ENCODE measurements at places on chromosomes 3 and 15.

DNA sequence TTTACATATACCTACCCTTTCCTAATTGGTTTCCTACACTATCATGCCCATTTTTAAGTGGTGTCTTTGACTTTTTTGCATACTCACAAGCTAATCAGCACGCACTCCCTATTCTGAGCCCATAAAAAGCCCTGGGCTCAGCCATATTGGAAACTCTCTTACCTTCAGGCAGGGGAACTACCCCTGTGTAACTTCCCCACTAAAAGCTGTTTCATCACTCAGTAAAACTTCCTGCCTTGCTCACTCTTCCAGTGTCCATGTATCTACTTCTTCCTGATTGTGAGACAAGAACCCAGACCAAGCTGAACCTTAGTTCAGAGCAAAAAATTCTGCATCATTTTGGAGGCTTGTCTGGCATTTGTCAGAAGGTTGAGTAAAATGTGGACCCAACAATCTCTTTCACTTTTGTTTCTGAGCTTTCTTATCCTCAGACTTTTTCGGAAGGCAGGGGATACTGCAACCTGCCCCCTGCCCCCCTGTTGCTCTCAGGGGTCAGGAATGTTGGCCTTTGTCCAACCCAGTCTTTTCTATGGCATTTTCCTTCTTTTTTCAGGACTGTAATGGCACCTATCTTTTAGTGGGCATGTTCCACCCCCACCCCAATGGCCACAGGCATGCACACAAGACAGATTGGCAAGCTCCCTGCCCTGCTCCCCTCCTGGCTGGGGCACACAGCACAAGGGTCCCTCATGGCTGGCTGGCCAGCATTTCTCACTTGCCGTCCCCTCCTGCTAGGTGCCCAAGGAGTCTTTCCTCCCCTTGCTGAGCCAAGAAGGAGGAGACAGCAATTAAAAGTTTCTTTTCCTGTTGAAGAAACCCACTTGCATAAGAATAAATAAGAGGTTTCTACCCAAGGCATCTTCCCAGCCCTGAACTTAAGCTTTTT lies 26.3 kb upstream of the TMEM45A start:
- DNase-seq = no peak

GRCh38 chr3:73030073-73030597 lies 31.3 kb upstream of the EBLN2 start:
- no peak for DNase-seq

DNA sequence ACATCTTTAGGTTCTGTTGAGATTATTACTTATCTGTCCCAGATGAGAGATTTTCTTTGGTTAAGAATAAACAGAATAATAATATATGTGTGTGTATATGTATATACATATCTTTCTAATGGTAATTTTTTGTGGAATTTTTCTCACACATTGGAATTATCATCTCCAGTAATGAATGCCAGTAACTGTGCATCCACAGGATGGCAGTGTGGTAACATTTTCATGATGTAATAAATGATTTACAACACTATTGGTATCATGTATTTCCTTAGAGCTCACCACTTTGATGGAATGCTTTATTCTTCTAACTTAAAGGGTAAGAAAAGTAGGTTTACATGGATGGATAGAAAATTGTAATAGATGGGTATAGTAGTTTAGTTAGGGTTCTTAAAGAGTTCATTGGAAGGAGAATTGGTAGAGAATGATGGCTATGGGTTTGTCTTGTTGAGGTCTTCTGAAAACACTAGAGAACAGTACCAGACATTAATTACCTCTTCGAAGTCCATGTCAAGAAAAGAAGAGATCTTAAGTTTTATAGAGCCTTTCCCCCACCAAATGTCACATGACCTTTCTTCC lies 78.1 kb downstream of the STT3B start:
- peak; percentile 41 for DNase-seq

DNA sequence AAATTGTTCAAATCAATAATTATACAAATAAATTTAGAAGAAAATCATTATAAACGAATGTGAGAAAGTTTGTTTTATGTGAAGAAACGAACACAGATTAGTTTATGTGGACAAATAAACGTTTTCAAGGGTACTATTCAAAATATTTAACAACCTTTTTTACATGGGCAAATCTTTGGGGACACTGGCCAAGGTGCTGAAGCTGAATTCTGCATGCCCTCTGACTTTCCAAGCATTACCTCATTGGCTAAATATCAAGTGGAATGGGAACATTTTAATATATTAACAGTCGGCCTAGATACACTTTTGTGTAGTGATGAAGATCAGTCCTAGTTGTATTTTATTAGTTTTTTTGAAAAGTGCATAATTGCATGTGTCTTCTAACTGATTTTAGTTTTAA lies 636.4 kb upstream of the DPPA4 start:
- DNase-seq = no peak

GRCh38 chr3:163927521-163927920 lies 1150.8 kb downstream of the SI start:
- DNase-seq = no peak

DNA sequence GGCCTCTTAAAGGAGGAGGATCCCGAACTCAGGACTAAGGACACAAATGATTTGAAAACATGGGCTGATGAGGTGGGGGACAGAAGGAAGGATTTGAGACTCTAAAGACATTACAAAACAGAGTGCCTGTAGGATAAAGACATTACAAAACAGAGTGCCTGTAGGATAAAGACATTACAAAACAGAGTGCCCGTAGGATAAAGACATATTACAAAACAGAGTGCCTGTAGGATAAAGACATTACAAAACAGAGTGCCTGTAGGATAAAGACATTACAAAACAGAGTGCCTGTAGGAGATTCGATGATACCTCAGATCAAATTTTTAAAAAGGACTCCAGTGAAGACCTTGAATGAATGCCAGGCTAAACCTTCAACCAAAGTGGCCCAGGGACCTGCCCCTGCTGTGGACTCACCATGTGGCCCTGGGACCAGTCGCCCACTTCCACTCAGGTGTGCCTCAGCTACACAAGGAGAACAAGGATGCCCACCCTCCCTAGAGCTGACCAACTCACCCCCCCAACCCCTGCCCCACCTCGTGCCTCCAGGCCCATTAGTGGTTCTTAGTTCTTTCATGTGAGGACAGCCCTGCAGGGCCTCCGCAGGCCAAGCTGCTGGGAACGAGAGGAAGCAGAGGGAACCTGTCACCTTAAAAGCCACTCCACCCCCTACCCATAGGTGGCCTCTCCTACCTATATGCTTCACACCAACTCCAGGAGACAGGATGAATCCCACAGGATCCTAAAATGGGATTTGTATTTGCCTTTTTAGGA lies 59.8 kb downstream of the SH3BP5 start:
- DNase-seq = no peak

DNA sequence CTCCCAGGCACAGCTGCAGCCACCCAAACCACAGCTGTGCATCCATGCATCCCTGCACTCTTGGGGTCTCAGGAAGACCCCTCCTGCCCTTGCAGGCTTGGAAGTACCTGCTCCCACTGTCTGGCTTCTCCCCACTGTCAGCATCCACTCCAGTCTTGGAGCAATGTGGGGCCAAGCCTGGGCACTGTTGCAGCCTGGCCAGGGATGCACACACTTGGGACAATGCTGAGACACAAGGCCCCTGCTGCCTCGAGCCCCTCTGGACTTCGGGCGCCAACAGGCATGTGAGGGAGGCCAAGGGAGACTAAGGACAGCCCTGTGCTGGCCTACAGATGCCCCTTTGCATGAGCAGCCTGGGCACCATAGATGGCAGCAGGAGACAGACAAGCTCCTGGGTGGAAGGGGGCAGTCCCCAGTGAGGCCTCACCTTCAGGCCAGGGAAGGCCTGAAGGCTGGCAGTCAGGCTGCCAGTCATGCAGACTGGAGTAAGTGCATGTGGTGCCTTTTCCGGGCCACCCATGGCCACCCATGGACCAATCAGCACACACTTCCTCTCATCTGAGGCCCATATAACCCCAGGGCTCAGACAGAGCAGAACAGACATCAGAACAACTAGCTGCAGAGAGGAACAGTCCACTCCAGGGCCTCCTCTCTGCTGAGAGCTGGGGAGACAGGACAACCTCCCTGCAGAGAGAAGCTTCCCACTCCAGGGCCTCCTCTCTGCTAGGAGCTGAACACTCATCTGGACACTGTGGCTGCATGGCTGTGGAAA lies 219.0 kb downstream of the VGLL3 start:
- DNase-seq = no peak

GRCh38 chr15:96521386-96521785 lies 190.9 kb downstream of the NR2F2 start:
- DNase-seq = no peak

DNA sequence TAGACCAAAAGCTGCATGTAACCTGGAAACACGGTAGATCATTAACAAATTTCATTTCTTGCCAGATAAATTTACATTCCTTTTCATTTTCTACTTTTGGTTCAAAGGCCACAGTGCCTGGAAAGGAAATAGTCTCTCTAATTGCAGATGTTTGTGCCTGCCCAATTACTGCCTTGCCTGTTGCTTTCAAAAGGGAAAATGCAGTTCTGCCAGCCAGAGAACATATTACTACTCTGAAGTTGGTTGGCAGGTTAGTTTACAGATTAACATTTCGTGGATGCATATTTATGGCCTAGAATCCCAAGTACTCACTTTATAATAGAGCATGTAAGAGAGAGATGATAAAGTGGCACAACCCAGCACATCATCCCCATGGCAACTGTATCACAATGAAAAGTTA lies 124.3 kb upstream of the LRRC3B start:
- DNase-seq = no peak

DNA sequence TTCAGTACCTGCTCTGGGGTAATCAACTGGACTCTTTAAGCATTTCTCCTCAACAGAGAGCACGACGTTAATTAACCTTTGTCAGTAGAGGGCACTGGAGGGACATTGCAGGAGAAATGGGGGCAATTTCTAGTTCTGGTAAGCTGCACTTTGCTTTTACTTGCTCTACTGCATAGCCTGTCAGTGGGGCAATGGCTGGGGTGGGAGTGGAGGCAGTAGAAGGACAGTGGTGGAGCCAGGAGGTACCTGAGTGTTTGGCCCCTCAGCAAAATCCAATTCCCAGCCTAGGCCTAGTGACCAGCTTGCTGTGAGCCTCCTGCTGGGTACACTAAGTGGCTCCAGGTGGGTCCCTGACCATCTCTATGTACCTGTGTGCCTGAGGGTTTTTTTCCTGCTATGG lies 18.3 kb upstream of the MED12L start:
- no peak for DNase-seq

GRCh38 chr3:81451140-81451539 lies 310.3 kb downstream of the GBE1 start:
- no peak for DNase-seq

GRCh38 chr3:174596447-174596982 lies 262.6 kb upstream of the NAALADL2 start:
- DNase-seq = no peak

DNA sequence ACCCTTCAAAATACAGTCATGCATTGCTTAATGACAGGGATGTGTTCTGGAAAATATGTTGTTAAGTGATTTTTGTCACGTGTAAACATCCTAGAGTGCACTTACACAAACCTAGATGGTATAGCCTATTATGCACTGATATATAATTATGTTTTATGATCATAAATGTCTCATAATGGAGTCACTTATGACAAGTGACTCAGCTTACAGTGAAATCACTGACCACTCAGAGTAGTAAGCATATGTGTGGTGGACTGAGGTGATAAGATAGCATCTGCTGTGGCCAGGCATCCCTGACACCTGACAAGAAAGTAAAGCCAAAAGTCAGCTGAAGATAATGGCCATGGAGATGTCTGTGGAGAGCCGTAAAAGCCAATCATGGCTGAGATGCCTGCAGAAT lies 5.4 kb downstream of the ACAD11 start:
- no peak for DNase-seq

GRCh38 chr15:63945838-63946298 lies 100.4 kb downstream of the DAPK2 start:
- no peak for DNase-seq

DNA sequence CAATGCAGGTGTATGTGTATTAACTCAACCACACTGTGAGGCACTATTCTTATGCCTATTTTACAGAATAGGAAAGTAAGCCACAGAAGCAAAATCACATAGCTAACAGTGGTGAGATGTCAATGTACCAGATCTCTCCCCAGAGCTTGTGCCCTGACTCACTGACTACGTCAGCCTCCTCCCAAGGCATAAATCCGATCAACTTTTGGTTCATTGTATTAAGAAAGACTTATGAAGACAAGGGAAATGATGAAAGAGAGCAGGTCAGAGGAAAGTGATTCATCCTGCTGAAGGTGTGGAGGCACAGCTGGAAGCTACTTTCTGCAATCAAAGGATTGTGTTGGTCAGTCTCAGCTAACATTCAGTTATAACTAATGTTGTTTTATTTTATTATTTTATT lies 33.0 kb upstream of the SV2B start:
- DNase-seq = no peak

GRCh38 chr3:65776081-65776480 lies 262.6 kb downstream of the MAGI1 start:
- DNase-seq = no peak

- peak; percentile 56 for DNase-seq
Measured at GRCh38 chr15:70023064-70023768, 74.5 kb downstream of the TLE3 start.

- DNase-seq = peak; percentile 66
Measured at GRCh38 chr3:50124800-50125178, 30.3 kb upstream of the SEMA3F start.

DNA sequence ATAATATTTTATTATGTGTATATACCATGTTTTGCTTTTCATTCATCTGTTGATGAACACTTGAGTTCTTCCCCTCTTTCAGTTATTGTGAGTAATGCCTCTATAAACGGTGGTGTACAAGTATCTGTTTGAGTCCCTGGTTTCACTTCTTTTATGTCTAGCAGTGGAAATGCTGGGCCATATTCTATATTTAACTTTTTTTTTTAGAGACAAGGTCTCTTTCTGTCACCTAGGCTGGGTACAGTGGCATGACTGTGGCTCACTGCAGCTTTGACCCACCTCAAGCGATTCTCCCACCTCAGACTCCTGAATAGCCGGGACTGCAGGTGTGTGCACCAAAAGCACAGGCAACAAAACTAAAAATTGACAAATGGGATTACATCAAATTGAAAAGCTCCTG lies 19.9 kb downstream of the GOLM2 start:
- no peak for DNase-seq

DNA sequence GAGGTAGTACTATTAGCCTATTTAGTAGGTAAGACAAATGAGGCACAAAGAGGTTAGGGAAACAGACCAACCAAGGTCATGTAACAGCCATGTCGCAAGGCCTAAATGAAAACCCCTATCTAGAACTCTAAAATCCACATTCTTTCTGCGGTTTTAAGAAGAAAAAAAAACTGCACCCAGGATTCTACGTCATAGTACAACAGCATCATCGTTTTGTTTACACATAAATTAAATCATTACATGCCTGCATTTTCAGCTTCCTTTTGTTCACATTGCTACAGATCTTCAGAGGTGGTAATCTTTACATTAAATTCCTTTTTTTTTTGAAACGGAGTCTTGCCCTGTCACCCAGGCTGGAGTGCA lies 548 bp upstream of the PSMD6 start:
- DNase-seq = no peak

DNA sequence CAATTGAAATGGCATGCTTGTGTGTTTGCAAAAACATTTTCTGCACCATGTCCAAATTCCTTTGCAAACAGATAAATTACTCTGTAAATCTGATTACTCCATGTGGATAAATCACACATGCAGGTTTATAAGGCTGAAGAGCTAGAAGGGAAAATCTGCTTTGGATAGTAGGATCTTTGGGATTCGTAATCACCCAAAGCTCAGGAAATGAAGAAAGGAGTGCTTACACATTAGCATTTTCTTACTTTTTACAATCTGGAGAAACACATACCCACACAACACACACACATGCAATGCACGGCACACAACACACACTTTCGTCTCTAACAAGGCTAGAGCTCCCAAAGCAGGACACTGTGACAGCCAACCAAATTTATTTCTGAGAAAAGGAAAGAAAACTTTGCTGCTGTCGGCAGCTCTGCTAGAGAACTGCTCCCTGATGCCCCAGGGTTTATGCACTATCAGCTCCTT lies 2.1 kb downstream of the LSAMP start:
- peak; percentile 60 for DNase-seq

Measured in eye (tissue), 1 donor.